HT1080 (cell line): ENCODE measurements at places on chromosomes 11 and 22. TPM values are rescaled to one million over a fixed set of nuclear protein-coding genes. Genes with fewer than 3 reads are reported as not detected.
A peak's percentile ranks its signal among the peaks of the same experiment; 100 is the strongest.

DNA sequence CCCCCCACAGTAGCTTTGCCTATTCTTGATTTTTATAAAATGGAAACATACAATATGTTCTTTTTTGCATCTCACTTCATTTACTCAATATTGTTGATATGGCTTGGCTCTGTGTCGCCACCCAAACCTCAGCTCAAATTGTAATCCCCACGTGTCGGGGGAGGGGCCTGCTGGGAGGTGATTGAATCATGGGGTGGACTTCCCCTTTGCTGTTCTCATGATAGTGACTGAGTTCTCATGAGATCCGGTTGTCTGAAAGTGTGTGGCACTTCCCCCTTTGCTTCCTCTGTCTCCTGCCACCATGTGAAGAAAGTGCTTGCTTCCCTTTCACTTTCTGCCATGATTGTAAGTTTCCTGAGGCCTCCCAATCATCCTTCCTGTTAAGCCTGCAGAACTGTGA lies 431.3 kb downstream of the MN1 start:
- peak; percentile 12 for DNase-seq

- no peak for DNase-seq
These were observed 251.2 kb downstream of the FAT3 start for GRCh38 chr11:92475819-92476218.

DNA sequence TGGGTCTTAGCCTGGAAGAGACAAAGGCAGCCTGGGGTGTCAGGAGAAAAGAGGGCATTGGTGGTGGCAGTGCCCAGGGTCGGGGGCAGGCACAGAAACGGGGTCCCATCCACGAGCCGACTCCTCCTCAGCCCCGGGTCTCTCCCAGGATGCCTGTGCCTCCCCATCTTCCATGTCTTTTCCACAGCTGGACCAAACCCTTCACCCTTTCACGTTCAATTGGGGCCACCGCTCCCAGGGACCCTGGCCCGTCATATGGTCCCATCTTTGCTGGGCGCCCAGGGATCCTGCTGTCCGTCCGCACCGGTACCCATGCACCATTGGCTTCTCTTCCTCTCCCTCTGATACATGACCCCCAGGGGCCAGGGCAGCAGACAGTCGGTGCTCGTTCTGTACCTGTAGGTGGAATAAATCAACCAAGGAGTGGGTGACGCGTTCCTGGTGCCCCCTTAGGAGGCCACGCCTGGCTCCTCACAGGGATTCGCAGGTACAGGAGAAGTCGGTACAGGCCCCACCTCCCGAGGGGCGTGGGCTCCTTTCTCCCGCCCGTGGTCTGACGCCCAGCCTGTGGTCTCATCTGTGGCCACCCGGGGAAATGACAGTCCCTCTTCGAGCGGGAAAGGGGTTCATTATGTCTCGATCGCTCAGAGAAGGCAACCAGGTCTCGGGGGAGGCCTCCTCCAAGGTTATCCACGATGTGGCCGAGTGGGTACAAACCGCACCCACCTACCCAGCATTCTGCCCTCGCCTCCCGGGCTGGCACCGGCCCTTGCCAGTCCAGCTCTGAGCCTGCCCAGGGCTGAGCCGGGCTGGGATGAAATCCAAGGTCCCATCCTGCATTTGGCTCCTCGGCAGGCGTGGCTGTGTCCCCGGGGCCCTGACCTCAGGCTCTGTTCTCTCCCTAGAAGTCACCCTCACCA lies 1493.6 kb downstream of the BRD1 start:
- DNase-seq: no peak

DNA sequence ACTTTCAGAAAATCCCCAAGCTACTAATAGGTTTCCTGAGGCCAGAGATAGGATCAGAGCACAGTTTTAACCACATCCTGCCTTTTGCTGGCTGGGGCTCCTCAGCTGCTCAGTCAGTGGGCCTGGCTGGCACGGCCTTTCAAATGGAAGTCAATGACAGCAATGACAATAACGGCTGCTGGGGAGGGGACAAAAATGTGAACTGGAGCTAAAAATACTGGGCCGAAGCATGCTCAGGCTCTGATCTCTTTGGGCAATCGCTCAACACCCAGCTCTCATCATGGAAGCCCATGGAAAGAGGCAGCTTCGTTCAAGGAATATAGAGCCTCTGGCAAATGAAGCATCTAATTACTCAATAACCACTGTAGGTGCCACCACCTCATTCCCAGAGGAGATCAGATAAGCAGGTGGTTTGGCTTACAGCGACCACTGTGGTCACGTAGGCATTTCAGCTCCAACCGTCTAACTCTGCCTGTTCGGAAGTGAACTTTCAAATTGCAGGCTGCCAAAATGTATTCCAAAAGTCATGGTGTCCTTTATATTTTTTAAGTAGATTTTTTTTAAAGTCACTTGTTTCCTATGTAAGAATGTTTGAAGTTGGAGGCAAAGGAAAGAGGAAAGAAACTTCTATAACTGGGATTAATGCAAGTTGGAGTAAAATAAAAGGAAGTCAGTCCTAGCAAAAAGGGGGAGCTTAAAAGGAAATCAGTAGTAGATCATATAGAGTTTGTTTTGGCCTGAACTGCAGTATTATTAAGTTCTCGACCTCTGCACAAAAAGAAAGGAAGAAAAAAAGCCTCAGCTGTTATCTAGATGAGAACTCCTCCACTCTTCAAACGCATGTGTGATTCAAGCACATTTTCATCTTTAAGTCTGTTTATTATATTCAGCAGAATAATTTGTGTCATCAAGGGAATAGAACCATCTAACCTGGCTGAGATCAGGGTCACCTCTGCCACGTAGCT lies 14.1 kb downstream of the WT1 start:
- DNase-seq: peak; percentile 78

DNA sequence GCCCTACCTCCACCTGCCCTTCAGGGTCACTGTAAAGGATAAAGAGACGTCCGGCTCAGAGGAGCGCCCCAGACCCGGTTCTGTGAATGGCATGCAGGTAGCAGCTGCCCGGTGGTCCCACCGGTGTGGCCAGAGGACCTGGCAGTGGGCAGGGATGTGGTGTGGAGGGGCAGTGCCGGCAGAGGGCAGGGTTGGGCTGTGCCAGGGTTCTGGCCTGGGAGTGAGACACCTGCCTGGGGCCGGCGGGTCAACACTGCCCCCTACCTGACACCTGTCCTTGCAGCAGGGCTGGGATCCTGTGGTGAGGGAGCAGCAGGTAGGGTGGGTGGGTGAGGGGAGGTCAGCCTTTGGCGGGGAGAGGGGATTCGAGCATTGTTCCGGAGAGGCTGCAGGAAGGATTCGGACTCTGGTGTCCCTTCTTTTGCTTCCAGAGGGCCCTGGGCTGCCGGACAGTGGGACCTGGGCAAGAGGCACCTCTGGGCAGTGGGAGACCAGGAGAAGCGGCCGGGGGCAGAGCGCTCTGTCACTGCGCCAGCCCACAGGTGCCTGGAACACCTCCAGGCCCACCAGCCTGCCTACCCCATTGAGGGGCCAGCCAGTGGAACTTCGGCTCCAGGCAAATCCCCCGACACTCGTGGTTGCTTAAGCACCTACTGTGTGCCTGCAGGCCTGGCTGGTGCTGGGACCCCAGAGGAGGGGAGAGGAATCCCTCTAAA lies 1.6 kb upstream of the PHLDA2 start:
- DNase-seq: peak; percentile 78

DNA sequence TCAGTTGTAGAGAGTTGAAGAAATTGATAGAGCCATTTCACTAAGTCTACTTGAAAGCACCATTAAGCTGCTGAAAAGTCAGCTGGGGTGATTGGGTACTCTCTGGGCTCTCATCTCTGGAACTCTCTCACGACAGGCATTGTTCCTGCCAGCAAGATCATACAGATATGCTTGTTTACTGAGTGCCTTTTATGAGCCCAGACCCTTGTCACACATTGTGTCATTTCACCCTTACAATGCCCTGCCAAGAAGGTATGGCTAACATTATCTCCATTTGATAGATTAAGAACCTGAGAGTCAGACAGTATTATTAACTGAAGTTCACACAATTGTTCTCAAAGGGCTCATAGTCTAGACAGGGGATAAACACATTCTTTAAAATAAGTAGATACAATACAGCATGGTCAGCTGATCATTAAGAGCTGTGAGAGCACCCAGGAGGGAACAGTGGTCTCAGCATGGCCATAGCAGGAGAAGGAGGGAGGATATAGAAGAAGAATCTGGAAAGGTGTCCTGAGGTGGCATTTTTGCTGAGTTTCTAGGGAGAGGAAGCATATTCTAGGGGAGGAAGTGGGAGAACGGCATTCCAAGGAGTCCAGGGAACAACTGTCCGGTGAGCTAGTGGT lies 580.5 kb downstream of the INSC start:
- DNase-seq: no peak

- no peak for DNase-seq
These were observed 723 bp downstream of the CACNG2 start for GRCh38 chr22:36702842-36703215.

DNA sequence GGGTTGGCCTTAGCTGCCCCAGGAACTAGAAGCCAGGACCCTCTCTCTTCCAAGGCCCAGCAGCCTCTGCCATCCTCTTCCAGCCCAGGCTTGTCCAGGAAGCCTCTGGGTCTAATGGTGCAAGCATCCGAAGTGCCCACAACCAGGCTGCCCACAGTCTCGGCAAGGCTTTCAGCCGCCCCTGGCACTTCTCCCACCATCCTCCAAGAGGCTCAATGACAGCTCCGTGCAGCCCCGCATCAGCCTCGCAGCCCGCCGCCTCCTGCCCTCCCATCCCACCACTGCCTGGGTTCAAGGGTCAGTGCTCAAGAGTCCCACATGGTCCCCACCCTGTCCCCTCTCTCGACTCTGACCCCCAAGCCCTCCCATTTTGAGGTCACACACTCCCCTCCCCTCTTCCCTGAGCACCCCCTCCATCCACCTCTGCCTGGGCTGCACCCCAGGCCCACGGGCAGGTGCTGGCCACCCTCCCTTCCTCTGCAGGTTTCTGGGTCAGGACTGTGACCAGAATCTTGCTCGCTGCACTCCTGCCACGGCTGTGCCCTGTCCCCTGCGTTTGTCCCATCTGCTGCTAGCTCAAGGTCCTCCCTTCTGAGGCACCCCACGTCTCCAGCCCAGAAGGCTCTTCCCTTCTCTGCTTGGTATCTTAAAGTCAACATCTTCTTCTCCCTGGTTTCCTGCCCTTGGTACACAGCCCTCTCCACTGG lies 17.2 kb downstream of the IFITM10 start:
- DNase-seq: no peak

DNA sequence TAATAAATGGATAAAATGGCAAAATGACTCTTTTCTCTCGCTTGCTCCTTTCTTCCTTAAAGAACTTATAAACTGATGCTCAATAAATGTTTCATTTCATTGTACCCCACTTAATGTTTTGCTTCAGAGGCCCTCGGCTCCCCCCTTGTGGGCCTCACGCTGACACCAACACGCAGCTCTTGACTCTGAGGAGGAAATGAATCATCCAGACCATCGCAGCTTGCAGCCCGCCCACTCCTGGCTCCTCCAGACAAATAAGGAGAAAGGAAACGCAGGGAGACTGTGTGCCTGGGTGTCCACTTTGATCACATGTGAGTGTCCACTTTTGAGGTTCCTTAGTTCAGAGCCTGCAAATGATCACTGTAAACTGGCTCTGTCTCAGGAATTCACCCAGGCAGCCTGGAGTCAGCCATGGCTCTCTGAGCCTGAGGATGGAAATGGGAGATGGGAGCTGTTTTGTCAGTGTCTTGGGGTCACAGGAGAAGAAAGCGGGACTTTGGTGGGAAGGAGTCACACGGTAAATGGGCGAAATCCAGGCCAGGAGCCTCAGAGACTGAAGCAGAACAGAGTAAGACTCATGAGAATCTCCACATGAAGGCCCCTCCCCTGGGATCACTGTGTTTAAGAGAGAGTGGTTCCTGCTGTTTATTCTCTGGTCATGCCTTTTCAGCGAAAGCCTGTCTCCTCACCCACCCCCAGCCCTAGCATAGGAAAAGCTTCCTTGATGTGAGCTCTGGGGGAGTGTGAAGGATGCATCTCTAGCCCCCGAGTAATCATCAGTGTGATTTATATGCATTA lies 96.5 kb downstream of the CWC15 start:
- peak; percentile 95 for DNase-seq

Gene DUSP8
- total RNA-seq: 0.07 and 0.40 TPM in 2 replicates

GRCh38 chr22:41482319-41482935 lies 13.5 kb downstream of the ACO2 start:
- DNase-seq: peak; percentile 18

- peak; percentile 45 for DNase-seq
These were observed 758 bp downstream of the MCAM start for GRCh38 chr11:119316016-119316728.

DNA sequence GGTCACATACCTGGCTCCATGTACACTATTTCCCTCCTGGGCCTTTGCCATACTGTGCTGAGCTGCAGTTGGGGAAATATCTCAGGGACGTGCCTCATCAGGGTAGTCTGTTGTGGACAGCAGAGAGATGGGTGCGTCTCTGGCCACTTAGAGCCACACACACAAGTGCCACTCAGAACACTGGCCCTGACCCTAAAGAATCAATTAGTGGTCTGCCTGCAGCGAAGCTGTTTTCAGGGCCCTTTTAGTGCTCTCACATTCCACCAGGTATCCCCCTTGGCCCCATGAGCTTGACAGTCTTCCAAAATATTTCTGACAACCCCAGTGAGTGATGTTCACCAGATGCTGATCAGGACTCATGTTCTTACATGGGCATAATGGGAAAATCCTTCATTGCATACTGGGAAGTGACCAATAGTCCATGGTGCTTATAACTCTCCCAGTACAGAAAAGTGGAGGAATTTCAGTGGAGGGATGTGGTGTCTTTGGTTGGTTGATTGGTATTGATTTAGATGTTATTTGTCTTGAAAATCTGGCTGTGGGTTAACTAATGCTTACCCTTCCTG lies 66.1 kb downstream of the ME3 start:
- no peak for DNase-seq

GRCh38 chr11:83681906-83682610 lies 395.9 kb upstream of the CCDC90B start:
- DNase-seq: no peak

DNA sequence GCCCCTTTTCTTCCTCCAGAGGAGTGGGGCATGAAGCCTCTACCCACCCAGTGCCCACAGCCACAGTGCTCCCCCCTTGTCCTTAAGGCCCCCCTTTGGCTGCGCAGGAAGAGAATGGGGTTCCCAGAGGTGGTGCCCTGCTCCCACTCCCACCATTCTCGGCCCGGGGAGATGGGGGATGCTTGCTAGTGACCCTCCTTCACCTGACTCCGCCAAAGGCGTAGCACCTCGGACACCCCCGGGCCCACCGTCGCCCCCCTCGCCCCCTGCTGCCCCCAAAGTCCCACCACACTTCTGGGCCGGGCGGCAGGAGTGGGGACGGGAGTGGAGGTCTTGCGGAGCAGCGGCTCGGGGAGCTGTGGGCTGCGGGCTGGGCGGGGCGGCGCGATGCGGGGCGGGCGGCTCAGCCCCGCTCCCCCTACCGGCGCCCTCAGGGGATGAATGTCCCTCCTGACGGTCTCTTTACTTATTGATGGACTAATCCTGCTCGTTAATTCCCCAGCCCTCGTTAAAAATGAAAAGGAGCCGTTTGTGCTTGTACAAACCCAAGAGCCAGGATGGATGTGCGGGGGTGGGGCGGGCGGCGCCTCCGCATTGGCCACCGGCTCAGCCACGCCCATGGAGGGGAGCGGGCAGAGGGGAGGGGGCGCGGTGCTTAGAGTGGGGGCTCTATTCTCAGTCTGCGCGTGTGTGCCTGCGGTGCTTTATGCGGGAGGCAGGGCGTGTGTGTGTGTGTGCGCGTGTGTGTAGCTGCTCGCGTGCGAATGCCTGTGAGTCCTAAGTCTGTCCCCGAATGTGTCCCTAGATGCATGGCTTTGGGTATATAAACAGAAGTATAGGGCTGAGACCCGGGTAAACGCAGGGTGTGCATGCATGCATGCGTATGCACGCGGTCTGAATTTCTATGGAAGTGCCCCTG lies 25.6 kb downstream of the SYT7 start:
- no peak for DNase-seq
